ENCODE measurements at places on chromosomes 7 and 10.

- DNase-seq: no peak
These were observed 60.2 kb downstream of the ZNF467 start for GRCh38 chr7:149713061-149713730.

DNA sequence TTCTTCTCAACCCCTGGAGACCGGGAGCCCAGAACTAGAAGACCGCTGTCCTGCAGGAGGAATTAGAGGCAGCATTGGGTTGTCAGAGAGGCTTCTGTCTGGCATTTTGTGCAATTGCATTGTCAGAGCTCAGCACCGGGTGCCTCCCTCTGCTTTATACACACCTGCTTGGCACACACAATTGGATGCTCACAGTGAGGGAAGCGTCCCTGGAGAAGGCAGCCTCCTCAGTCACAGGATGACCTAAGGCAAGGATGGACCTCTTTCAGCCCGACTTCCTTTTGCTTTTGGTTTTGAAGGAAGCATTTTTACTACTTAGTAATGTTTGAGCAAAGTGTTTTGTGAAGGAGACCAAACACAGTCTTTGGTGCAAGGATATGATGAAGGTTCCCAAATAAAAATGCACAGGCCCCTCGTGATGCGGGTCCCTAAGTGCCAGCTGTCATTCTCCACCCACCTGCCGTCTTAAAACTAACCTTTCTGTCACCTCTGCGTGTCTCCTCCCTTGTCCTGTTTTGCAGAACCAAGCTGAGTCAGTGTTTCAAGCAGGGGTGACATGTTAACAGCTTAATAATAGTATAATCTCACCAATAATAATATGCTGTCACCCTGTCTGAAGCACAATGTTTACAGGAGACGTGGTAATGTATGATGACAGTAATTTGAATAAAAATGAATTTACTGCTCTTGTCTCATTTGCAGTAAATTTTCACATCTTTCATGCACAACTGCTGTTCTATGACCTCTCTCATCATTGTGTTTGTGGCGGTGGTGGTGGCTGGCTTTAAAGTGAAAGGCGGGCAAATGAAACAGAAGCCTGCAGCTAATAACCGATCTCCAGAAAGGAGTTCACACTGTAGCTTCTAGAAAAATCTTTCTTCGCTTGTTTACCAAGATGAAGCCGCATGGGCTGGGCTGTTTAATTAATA, 430.2 kb upstream of the MKI67 start:
- DNase-seq: no peak

DNA sequence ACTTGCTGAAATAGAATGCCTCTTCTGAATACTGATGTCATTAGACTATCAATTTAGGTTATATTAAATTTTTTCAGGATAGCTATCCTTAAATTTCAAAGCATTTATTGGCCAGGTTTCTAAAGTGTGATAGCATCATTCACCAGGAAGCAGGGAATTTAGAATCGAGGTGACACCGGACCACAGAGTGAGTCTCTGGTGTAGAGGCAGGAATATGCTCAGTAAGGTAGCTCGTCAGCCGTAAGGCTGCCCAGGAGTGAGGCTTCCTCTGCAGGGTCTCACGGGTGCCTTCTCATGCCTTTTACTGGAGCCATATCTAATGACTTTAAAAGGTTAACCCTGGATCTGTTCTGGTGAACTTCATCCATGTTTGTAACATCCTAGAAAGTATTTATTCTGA, 170.8 kb upstream of the KLF14 start:
- DNase-seq: no peak

DNA sequence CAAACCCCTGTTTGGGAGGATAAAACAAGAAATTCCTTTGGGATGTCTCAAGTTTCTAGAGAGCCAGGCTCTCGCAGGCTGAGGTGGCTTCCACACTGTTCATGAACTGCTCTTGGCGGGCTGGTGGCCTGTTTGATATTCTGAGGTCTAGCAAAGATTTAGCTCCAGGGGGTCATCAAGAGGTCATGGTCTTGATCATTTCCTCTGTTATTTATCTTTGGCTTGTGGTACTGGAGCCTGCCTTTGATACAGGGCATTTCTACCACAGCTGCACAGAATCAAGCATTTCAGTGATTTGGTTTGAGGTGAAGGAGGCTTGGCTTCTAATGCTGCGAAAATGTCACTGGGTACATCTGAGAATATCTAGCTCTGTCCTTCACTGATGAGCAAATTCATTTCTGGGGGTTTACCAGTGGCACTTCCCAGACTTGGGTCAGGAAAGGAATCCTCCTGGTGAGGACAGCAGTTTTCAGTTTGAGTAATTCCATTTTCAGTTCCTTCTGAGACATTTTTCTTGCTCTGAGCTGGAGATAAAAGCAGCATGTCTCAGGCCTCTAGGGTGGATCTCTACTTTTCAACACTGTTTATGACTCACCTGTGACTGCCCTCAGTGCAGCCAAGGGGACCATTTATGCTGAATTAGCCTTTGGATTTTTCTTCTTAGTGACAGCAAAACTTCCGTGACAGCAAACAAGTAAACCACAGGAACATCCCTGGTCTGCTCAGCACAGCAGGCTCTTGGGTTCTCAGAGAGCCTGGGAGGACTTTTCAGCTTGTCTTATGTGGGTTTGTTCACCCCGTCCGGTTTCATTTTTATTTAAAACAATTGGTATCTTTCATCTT, 312.0 kb downstream of the RNLS start:
- DNase-seq: peak; percentile 14

- DNase-seq: no peak
These were observed 53.6 kb upstream of the ANTXRL start for GRCh38 chr10:46233181-46233580.

DNA sequence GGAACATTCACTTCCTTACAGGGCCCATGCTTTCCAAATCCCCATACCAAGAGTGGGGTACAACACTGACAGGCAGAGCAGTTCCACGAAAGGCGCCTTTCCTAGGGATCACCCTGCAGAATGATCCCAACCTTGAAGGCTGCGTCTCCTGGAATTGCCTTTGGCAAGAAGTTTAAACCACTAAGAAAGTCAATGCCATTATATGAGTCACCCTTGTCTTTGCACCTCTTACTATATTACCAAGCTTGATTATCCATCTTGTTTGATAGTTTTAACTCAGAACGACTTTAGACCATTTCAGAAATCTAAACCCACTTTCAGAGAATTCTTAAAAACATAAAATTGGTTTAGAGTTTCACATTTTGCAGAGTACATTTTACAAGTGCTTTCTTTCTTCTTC, 282.1 kb downstream of the ARHGAP12 start:
- DNase-seq: no peak

GRCh38 chr7:132511387-132511786, 64.9 kb downstream of the PLXNA4 start:
- no peak for DNase-seq

DNA sequence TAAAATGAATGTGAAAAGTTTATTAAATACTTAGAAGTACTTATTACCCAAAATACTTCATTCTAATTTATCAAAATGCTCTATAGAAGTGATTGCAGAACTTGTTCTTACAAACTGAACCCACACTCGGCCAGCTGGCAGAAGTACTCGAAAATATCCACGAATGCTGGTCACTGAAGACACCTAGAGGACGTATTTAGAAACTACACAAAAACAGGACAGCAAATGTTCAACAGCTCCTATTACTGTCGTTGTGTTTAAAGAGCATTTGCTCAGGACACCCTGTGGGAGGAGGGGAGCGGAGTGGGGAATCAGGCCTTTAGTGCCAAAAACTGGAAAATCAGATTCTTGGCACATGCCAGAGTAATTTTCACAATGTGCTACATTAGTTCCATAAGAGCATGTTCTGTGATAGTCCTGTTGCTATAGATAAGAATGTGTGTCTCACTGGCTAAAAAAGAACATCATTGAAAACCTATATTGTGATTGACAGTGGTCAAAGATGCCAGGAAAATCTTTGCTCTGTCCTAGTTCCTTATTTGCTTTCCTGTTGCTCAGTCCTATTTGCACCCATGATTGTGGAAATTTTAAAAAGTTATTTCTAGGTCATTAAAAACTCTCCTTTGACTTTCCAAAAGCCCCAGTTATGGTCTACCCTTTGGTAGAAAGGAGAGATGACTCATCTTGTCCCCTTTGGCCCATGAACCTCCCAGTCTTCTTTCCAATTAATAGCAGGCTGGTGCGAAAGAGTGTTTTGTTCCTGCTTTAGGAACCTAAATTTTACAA, 49.0 kb upstream of the NRBF2 start:
- DNase-seq: peak; percentile 84

- DNase-seq: no peak
These were observed 33.4 kb upstream of the C1GALT1 start for GRCh38 chr7:7148798-7149481.

- DNase-seq: no peak
These were observed 23.3 kb upstream of the PARD3 start for GRCh38 chr10:34838366-34838900.

DNA sequence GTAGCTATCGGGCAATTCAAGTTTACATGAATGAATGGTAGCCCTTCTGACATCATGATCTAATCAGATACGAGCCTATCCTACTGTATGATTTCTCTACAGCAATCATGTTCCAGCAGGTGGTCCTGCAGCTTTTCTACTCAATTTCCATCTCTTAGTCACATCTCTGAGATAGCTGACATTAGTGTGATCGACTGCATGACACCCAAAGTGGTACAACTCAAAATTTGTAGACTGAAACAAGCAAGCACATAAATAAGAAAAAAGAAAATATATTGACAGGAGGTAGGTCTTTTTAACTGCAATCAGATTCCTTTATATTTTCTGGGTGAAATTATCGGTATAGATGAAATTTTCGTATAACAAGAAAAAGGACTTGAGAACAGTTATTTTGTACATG, 132.0 kb downstream of the PPP1R17 start:
- no peak for DNase-seq

DNA sequence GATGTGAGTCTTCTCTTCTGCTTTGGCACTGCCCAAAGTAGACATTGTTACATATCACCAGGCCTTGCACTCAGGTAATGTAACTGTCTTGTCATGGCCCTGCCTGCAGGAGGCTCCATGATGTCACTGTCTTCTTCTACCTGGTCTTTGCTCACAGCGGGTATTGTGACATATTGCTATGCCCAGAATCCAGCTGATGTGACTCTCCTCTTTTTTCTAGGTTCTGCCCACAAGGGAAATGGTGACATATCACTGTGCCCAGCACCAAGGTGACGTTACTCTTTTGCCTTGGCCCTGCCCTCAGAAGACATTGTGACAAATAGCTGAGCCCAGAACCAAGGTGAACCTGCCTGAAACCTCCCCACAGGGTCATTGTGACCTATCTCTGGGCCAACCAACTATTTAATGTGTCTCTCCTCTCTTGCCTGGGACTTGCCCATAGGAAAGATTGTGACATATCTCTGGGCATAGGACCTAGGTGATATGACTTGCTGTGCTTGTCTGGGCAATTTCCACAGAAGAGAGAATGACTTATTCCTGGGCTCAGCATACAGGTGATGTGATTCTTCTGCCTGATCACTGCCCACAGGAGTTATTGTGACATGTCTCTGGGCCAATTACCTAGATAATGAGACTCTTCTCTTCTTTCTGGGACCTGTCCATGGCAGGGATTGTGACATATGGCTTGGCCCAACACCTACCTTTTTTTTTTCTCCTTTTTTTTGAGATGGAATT, 26.5 kb upstream of the ZNF107 start:
- no peak for DNase-seq

DNA sequence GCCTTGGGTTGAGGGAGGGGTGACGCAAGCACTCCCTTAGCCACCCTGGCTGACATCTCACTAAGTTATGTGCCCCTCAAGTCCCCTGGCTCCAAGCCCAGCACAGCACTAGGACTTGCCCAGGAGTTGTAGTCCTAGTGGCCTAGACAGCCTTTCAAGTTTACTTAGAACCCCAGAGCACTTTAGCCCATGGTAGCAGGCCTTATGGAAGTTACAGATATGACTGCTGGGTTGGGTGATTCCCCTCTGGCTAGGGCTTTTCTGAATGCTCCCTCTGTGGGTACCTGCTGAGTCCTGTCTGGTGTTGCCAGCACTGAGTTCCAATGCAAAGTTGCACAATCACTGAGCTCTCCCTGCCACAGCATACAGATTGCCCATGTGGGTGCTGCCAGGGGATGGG, 83.2 kb downstream of the AHCYL2 start:
- no peak for DNase-seq

DNA sequence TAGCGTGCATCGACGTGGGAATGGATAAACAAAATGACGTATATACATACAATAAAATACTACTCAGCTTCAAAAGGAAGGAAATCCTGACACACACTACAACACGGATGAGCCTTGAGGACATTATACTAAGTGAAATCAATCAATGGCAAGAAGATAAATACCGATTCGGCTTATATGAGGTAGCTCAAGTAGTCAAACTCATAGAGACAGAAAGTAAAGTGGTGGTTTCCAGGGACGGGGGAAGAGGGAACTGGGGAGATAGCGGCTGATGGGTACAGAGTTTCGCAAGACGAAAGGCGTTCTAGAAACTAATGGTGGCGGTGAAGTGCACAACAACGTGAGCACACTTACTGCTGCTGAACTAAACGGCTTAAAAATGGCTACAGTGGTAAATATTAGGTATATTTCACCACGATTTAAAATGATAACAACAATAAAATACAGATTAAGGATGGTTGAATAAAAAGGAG, 516.7 kb downstream of the PARD3 start:
- DNase-seq: no peak

All from NAMALWA (cell line).